GM04503 (cell line): ENCODE measurements at places on chromosomes 16 and 17.

DNA sequence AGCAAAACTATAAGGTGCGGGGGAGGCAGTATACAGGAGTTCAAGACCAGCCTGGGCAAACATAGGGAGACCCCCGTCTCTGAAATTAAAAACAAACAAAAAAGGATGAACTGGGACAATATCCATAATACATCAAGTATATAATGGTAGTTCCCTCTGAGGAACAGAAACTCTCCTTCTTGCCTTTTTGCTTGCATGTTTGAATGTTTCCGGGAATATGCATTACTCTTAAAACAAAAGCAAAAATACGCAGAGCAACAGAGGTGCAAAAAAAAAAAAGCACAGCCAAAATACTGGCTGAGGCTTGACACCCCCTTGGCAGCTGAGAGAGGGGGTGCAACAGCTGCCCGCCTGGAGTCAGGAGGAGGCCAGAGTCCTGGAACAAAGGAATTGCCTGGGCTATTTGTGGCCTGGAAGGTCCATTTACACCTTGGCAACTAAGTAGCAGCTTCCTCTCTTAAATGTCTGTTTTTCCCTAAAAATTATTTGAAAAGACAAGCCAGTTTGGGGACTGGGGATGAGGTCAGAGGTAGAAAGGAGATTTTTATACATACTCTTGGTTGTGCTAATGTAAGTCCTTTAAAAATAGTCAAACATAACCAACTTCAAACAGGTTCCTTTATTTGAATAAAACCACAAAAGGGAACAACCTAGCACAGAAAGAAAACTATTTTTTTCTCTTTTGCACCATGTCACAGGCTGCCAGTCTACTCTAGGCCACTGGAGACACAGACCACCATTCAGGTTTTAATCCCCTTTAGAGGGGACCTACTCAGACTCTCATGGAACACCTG is 19.5 kb downstream of the USP7 start:
- DNase-seq = no peak

GRCh38 chr16:78368121-78369102 is 269.0 kb downstream of the WWOX start:
- DNase-seq = no peak

GRCh38 chr17:41975099-41976083 is 8.8 kb downstream of the CNP start:
- DNase-seq = no peak

DNA sequence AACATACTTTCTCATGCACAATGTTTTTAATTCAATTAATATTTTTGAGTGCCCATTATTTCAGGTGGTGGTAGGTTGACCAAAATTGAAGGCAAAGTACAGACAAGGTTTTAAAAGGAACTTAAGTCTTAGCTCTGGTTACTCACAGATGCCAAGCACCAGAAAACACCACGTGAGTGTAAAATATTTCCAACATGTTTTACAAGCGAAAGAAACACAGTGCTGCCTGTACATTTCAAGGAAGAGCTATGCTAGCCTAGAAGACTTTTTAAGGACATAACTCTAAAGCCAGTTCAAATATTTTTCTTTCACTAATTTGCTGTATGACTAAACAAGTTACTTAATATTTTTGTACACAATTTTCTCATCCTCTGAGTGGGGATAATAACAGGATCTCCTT is 736.4 kb upstream of the GOT2 start:
- peak; percentile 0 for DNase-seq

DNA sequence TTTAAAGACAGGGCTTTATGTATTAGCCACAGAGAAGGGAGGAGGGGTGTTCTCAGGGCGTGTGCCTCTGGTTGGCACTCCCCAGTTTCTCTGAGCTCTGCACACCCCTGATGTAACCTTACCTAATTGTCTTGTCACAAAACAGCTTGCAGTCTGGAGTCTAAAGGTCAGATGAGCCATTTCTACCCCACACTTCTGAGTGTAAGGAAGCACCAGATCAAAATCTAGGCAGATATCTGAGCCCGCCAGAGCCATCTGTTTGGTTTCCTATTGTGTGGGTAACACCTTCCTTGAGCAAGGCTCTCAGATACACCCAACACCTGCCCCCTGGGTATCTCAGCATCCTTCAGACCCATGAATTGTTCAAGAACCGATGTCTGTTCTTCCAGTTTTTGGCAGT is 15.5 kb downstream of the CDH1 start:
- DNase-seq = no peak

GRCh38 chr16:15973421-15973820 is 24.0 kb downstream of the ABCC1 start:
- DNase-seq = no peak

GRCh38 chr17:13616031-13616430 is 14.3 kb upstream of the HS3ST3A1 start:
- DNase-seq = no peak

DNA sequence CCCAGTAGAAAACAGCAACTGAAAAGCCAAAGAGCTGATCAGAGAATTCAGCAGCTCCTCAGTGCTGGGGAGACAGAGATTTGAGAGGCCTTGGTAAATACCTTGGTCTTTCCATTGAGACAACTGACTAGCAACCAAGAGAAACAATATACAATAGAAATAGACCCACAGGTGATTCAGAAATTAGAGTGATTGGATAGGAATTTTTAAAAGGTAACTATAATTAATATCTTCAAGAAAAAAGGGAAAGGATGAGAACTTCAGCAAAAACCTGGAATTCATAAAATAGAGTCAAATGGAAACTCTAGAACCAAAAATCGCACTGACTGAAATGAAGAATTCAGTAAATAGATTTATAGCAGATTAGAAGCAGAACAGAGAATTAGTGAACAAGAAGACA is 32.5 kb upstream of the ITGAX start:
- no peak for DNase-seq

- no peak for DNase-seq
Measured at GRCh38 chr17:56793531-56793930, 40.2 kb downstream of the C17orf67 start.

DNA sequence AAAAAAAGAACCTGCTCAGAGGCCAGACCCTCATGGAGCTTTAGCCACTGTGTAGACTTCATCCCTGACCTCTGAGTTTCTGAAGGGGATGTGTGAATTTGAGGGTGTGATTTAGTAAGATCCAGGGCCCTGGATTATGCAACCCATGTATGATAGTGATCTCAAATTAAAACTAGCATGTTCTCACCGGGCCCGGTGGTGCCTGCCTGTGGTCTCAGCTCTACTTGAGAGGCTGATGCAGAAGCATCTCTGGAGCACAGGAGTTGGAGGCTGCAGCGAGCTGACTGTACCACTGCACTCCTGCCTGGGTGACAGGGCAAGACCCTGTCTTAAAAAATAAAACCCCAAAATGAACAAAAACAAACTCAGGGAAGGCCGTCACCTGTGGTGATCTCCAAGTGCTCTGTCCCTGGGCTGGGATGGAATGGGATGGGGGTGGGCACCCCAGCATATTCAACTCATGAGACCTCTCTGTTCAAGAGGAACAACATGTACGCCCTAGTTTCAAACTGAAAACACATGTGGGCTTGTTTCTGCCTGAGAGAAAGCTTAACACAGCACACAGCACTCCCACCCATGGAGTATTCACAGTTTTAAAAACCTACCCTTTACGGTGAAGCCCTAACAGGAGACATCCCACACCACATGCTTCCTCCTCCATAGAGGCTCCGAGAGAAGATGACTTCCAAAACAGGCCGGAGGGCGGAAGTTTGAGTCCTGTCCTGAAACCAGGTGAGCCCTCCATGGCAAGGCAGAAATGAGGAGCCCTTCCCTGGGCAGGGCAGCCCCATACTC is 30.1 kb downstream of the GNPTG start:
- DNase-seq = no peak

DNA sequence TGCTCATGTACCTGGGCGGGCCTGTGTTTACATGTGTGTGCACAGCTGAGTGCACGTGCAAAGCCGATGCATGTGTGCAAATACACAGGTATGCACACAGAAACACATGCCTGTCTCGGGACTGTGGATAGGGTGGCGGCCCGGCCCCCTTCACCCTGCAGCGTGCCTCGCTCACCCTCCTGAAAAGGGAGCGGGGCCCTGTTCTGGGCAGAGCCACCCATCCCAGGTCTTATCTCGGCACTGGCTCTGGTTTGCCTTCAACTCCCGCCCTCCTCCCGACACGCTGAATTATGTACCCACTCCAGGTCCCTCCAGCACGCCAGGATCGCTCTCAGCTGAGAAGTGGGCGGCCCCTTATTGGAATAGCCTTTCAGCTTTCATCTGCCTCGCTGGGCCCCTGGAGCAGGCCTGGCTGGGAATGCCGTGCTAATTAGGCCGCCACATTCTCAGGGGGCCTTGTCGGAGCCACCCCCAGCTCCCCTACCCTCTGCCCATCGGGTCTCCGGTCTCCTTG is 77.8 kb downstream of the RTN4RL1 start:
- no peak for DNase-seq

- no peak for DNase-seq
Measured at GRCh38 chr16:70540994-70541393, 17.4 kb downstream of the SF3B3 start.

GRCh38 chr17:80861892-80862291 is 129.7 kb upstream of the CHMP6 start:
- DNase-seq = no peak

GRCh38 chr16:87185308-87185707 is 131.9 kb downstream of the C16orf95 start:
- no peak for DNase-seq

- no peak for DNase-seq
Measured at GRCh38 chr16:58236831-58237230, 38.9 kb upstream of the CSNK2A2 start.

DNA sequence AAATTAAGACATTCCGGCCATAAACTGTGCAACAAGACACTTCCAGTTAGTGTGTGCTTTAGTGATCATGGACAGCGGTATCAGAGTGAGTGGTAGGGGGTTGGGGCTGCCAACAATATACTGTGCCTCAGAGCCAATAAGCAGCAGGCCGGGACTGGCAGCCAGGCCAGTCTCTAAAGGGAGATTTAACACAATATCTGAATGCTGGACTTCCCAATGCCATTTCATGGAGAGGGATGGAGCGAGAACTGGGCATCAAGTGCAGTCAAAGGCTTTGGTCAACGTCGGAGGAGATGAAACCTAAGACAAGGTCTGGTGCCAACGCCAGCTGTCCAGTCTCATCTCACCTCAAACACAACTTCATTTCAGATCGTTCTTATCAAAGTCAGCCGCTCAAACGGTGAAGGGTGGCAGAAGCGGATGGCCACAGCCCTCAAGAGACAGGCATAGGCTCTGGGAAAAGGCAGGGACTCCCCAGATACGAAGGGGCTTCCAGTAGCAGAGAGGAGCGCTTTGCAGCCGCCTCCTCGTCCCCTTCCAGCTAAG is 935 bp downstream of the USP32 start:
- DNase-seq = no peak

- DNase-seq = peak; percentile 78
Measured at GRCh38 chr17:74569020-74570003, 2.0 kb upstream of the CD300H start.

- no peak for DNase-seq
Measured at GRCh38 chr16:1527836-1528811, 5.3 kb upstream of the TMEM204 start.

DNA sequence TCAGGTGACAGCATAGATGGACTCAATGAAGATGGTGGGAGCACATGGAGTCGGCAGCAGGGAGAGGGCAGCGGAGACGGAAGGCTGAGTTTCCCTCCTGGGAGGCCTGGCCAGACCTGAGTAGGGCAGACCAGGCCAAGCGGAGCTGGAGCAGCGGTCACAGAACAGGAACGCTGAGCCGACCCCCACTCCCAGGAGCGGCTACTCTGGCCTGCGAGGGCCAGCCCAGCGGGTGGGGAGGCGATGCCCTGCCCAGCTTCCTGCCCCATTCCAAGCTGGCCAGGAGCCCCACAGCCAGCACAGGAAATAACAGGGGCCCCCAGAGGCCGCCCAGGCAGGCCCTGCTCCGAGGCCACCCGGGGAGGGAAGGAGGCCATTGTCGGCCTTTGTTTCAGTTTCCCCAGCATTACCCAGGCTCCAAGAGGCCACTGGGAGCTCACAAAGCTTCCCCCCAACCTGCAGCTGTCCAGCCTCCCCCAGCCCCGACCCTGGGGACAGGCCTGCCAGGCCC is 79.8 kb downstream of the ZNF423 start:
- no peak for DNase-seq

GRCh38 chr17:80746262-80746935 is 201.8 kb downstream of the RPTOR start:
- DNase-seq = no peak

DNA sequence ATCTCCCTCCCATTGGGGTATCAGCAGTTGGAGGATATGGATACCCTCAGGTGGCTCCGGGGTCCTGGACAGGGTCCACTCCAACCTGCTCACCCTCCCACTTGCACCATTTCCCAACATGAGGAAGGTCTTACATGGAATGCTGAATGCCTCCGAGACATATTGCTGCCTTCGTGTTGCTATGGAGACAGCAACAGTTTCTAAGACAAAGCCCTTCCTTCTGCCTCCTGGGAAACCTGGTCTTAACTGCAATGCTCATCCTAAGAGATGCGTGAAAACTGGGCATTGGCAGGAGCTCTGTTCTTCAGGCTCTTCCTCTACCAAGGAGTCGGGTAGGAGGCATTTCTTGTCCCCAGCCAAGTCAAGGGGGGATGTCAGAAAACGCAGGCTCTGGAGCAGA is 45.2 kb downstream of the ST3GAL2 start:
- DNase-seq = no peak

- DNase-seq = peak; percentile 73
Measured at GRCh38 chr17:15392326-15392741, 50.9 kb upstream of the TEKT3 start.
